Tibial artery (tissue), 4 donors: ENCODE measurements at places on chromosomes 3 and 15.
A peak's percentile ranks its signal among the peaks of the same experiment; 100 is the strongest.

GRCh38 chr15:25469377-25469776, 30.6 kb upstream of the UBE3A start:
- no peaks in the 10 kb centered on the region for H3K27me3 ChIP-seq
- DNase-seq = no peak
- H3K4me3 ChIP-seq = no peak overlapping the region

DNA sequence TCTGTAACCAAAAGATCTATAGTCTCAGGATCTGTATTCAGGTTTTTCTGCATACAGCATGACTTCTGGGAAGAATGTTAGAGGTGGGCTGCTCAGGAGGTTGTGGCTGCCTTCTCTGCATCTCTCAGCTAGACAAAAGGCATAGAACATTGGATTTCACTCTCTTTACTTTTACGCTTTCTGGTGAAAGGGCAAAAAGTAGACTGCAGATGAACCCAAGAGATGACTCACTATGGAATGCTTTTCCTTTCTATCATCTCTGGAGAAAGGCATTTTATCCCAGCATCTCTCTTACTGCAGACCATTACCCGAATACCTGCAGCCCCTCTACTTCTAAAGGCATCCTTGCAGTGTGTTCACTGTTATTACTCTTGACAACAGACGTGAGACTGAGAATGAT, 222.2 kb downstream of the WNT5A start:
- H3K4me3 ChIP-seq = no peak overlapping the region
- DNase-seq = no peak
- H3K36me3 ChIP-seq = no peaks in the 10 kb centered on the region
- H3K4me1 ChIP-seq = no peaks in the 10 kb centered on the region

GRCh38 chr15:45665261-45665660, 30.4 kb downstream of the SQOR start:
- peaks cover 35% of the 10 kb centered on the region for H3K36me3 ChIP-seq
- peak overlapping the region; percentile 46 for H3K27ac ChIP-seq
- H3K27me3 ChIP-seq = no peaks in the 10 kb centered on the region

GRCh38 chr15:38530113-38530512, 34.5 kb downstream of the RASGRP1 start:
- no peak overlapping the region for H3K27ac ChIP-seq
- no peaks in the 10 kb centered on the region for H3K36me3 ChIP-seq
- no peak for DNase-seq
- no peaks in the 10 kb centered on the region for H3K27me3 ChIP-seq

DNA sequence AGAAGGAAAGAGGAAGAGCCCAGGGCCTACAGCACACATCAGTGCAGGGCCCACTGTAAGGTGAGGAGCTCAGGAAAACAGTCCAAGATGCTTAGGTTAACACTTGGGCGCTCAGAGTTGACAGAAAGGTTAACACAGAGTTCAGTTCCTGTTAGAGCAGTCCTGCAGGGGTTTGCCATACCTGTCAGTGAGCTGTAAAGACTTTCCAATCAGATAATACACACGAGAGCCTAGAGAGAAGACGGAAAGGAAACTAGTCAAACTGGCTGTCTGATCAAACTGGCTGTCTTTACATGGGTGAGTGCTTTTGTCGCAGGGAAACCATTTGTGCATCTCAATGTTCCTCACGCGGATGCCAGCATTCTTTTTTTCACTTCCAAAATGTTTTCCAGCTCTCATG, 61.4 kb upstream of the ARHGEF26 start:
- H3K4me1 ChIP-seq = no peaks in the 10 kb centered on the region
- H3K27me3 ChIP-seq = no peaks in the 10 kb centered on the region
- H3K27ac ChIP-seq = peak overlapping the region; percentile 40
- no peaks in the 10 kb centered on the region for H3K36me3 ChIP-seq
- DNase-seq = no peak
